ENCODE measurements at places on chromosomes 4 and X.

DNA sequence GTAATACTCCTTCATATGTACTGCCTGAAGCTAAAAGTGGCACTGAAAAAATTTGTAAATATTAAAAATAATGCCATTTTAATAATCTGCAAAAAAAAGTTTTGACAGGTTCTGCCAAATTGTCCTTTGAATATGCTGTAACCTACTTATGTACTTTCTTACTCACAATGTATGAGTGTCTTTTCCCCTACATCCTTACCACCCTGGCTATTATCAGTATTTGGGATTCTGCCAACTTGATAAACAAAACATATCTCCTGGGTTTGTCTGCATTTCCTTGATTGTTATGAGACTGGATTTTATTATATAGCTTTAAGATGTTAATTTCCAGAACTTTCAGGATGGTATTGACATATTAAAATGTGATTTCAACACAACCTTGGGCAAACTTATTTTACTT is 187.9 kb downstream of the CHM start:
- DNase-seq, result no peak

GRCh38 chr4:72770708-72771107 is 201.7 kb upstream of the ADAMTS3 start:
- DNase-seq, result no peak

DNA sequence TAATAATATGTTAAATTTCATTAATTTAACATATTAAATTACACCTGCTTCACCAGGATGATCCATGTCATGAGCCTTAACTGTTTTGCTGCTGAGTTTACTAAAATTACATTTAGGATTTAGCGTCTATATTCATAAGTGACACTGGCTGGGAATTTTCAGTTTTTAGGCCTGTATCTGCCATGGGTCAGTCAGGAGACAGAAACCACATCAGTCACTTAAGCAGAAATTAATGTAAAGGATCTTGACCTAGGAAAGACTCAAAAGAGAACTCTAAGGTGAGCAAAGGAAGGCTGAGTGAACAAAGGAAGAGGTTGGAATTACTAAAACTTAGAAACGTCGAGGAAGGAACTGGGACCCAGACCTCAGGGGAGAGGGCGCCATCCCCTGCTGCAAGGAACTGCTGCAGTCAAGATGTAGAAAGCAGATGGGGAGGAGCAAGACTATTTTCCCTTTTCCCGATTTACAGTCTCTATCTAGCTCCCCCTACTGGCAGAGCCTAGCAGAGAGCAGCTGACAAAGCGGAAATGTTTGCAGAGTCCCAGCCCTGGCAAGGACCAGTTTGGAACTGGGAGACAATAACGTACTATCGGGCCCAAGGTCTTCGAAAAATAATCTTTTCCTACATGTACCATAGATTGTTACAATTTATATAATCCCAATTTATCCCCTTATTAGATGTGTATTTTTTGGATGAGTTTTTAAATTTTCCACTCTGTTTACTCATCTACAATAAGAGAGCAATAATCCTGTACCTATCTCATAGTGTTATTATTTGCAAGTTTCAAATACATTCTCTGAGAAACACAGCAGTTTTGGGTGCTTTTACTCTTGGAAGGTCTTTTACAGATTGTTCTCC is 22.6 kb upstream of the RBBP7 start:
- DNase-seq, result peak; percentile 73

GRCh38 chr4:118918388-118918787 is 29.7 kb downstream of the SYNPO2 start:
- peak; percentile 66 for DNase-seq

- no peak for DNase-seq
These were observed 126.7 kb upstream of the RAI2 start for GRCh38 chrX:17987783-17988182.

- DNase-seq, result no peak
These were observed 35.8 kb upstream of the MID1 start for GRCh38 chrX:10656214-10656613.

DNA sequence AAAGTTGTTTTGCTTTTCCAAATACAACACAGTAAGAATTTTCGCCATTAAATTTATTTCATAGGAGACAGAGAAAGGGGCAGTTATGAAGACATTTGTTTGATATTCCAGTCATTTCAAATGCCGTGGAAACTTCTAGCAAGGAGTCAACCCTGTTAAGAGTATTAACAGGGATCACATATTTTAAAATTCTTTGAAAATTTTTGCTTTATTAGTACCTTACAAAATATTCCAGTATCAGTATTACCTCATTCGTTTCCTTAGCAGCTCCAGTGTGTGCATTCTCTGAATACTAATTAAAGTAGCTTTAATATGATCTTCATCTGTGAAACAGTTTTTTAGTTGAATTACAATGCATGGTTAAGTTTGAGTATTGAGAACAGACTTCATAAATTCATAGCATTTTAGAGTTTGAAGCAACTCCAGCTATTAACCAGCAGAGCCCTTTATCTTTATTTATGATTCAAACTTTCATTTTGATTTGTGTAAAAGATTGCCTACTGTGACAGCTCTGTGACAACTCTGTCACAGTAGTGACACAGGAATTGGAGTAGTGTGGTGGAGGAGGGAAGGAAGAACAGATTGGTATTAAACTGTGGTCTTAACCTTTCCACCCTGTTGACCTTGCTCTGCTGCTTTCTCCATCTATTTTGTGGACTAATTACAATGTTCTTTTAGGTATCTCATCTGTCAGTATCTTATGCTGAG is 86.3 kb downstream of the PDLIM5 start:
- DNase-seq, result no peak

DNA sequence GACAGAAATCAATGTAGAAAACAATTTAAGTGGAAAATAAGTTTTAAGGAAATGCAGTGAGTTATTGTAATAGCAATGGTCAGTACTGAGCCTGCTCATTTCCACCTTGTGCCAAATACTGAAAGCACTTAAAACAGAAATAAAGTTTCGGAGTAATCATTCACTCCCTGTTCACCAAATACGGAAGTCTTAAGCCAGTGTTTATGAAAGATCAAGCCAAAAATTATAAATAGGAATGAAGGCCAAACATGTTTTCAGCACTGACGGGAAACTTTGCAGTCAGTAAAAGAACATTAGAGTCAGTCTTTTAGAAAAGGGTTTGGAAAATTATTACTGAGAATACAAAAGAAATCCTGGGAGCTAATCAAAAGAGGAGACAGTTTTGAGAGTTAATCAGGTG is 178.6 kb downstream of the DMD start:
- no peak for DNase-seq

- DNase-seq, result no peak
These were observed 19.8 kb upstream of the XG start for GRCh38 chrX:2732076-2732475.

- no peak for DNase-seq
These were observed 1.0 kb downstream of the SCD5 start for GRCh38 chr4:82797405-82798111.

GRCh38 chrX:121781991-121782390 is 734.6 kb downstream of the GLUD2 start:
- no peak for DNase-seq

DNA sequence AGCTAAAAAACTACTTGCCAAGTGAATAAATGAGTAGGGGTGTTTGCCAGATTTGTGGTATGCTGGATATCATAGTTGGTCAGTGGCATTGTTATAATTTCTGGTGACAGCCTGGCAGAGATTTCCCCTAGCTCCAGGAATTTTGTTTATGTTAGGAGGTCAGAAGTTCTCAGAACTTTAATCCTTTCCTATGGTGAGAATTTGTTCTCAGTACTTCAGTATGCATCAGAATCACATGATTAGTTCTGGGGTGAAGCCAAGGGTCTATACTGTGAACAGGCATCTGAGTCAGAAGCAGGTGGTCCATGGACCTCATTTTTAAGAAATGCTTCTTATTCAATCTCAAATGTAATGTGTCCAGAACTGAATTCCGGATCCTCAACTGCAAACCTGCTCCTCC is 10.5 kb downstream of the RASSF6 start:
- peak; percentile 31 for DNase-seq

DNA sequence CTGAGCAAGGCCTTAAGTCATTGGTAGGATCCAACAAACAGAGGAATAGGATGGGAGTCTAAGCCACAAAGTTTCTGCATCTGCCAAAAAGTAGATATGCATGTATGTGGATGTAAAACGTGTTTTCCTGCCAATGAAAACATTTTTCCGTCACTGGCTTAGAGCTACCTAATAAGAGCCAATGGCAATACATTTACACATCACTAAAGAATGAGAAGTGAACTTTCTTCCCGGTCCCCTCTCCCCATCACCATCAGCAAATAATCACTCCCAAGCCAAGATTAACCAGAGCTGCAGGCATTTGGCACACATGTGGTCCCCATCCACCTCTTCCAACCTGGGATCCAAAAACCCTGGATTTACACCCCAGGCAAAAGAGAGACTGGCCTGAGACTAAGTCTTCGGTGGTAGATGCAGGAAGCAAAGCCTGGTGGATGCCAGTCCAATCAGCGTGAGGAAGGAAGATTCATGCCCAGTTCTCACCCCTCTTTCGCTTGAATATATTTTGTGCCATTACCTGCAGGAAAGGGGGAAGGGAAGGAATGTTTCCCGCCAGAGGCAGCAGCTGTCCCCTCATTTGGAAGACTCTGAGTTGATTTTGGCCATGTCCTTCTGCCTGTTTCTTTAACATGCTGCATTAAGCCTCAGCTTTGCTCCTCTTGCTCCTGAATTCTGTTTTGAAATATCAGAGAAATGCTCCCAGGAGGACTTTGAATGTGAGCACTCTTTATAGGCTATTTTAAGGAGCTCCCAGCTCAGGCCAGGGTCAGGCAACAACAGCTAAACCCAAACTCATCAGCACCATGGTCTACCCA is 131.4 kb downstream of the CHIC2 start:
- DNase-seq, result no peak

DNA sequence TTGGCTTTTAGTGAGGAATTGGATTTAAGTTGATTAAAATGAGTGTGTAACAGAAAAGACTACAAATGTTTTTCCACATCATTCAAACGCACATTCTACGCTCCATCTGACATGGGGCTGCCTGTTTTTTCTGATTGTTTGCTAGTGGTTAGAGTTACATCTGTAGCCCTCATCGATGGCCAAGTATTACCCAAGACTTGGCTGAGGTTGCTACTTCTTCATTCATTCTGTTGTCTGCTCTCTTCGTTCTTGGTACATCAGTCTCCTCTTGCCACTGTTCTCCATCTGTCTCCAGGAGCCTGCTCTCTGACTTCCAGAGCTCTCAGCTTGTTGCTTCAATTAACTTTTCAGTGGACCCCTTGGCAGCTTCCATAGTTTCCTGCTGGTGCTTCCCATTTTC is 1844.6 kb upstream of the TENM3 start:
- no peak for DNase-seq

DNA sequence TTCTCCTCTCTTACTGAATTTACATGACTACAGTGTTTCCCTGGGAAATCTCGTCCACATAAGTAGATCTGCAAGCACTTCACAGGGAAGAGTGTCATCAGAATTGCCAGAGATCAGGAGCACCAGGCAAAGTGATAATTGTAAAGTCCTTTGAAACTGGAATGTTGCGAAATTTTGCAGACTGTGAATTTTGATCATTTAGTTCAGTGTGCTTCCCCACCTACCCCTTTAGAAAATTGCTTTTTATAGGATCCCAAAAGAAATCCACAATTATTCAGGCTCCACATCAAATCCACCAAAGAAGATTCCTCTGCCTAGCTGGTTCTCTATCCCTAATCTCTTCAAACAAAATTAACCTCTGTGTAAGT is 10.2 kb downstream of the PTCHD1 start:
- DNase-seq, result no peak

Measured in Caki2 (cell line).